ENCODE measurements at places on chromosomes 3 and 15.

GRCh38 chr3:119620899-119621298 is 23.2 kb downstream of the PLA1A start:
- no peak for DNase-seq

- peak; percentile 67 for DNase-seq
These were observed 37.4 kb upstream of the GOLGA8B start for GRCh38 chr15:34620814-34621213.

GRCh38 chr3:193132241-193132640 is 108.8 kb upstream of the PLAAT1 start:
- DNase-seq = no peak

- DNase-seq = no peak
These were observed 163.8 kb downstream of the SV2B start for GRCh38 chr15:91263632-91264531.

GRCh38 chr15:58773024-58773423 is 1.9 kb downstream of the MINDY2 start:
- no peak for DNase-seq

DNA sequence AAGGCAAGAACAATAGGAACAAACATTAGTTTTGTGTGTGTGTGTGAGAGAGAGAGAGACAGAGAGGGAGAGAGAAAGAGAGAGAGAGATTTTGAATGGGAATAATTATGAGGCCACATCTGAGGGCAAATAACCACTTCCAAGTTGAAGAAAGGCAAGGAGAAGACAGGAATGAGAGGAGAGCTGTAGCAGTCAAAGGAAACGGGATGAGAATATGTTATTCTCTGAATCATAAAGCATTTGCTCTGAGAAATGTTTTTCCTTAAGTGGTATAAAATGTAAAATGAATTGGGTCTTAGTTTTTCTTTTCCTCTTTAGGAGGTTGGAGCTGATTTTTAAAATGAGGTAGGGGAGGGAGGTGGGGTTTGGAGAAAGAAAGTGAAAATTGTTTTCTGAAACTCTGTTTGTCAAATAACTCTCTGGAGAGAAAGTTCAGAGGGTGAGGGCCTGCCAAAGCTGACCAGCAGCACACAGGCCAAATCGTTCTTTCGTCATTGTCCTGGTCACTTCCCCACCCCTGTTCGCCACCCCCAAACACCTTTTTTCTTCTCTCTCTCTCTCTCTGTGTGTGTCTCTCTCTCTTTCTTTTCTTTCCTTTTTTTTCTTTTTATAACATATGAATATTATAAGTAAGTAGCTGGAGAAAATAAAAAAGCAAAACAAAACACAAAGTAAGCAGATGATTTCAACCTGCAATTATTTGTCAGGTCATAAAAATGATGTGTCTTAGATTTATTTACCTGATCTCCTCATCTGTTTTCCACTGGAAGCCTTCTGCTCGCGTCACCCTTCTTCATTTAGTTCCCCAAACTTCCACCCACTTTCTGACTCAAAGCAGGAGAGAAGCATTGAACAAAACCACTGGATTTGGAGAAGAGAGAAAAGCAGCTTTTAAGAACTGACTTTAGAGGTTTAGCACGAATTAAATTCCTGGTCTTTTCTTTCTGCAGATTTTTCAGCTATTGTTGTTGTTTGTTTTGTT is 110.6 kb downstream of the LPP start:
- no peak for DNase-seq

GRCh38 chr15:88905576-88905975 is 7.6 kb downstream of the MFGE8 start:
- DNase-seq = no peak

GRCh38 chr15:48777645-48778330 is 33.1 kb downstream of the CEP152 start:
- peak; percentile 6 for DNase-seq

DNA sequence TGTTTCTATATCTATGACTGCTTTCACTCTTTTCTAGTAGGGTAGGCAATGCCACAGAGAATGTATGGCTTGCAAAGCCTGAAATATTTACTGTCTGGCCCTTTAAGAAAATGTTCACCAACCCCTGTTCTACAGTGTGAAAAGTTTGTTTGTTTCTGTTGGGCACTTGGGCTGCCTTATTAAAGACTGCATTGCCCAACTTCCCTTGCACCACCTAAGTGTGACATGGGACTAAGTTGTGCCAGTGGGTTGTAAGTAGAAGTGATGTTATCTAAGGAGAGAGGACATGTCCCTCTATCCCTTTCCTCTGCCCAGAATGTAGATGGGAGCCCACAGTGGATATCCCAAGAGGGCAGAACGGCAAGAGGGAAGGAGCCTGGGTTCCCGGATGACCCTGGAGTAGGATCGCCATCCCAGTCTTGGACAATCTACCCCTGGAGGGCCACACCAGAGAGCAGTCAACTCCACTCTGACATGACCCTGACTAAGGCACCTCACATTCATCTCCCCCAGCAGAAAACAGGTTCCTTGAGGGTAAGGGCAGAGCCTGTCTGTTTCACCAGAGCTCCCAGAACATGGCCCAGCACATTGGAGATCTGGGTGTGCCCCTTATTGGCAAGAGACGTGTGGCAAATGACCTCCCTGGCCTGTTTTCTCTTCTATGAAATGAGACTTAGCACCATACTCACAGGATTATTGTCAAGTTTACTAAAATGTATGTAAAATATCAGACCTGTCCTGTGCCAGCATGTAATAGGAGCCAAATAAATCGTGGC is 138.8 kb downstream of the SMAD6 start:
- DNase-seq = no peak
